ENCODE measurements at places on chromosomes 6 and 20.

DNA sequence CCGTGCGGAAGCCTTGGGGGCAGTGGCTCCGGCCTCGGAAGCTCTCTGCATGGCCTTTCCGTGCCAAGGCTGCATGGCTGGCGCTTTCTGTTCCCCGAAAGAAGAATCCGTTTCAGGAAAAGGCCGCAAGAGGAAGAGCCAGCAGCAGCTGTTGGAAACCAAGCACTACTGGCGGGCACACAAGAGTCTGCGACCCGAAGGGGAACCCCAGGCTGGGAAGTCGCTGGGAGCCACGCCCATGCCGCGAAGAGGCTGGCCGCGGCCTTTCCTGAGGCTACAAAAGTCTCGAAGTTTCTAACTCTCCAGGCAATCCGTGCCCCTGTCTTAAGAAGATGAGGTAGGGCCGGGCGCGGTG is at the start of gene CGAS:
TSS of gene CGAS (minus strand) at position 191 of the 355 bp plus-strand sequence. CDS start at position 75, 116 bp downstream.
- peak; percentile 56 for DNase-seq

DNA sequence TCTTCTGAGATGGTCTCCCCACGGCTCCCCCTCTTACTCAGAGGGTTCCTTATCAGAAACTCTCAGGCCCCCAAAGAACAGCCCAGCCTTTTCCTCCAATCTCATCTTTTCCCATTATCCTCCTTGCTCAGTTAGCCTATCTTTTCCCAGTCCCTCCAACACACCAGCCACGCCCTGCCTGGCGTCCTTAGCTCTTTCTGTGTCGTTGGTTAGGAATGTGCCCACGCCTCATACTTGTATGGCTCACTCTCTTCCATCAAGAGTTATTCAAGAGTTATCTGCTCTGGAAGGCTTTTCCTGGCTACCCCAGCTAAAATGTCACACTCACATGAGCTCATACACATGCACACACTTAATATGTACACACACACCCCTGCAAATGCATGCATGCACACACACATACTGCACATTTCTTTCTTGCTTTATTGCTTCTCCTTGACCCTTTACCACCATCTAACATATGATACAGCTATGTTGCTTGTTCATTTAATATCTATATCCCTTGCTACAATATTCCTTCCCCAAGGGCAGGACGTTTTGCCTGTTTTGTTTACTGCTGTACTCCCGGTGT is 37.6 kb downstream of the SLC2A10 start:
- DNase-seq = no peak

DNA sequence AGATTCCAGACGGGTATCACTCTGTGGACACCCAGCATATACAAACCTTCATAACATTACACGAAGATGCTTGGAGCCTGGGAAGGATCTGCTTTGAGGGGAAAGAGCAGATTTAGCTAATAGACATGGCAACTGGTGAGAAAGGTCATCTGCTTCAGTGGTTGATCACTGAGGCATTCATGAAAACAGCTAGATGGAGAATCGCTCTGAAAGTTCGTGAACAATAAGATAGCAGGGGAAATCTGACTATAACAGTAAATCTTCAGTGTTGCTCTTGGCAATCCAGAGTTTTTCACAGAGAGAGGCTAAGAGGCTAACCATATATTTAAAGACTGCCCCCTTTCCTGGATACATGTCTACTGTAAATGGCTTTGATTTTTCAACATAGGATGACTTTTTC is 245.3 kb downstream of the FARS2 start:
- no peak for DNase-seq

DNA sequence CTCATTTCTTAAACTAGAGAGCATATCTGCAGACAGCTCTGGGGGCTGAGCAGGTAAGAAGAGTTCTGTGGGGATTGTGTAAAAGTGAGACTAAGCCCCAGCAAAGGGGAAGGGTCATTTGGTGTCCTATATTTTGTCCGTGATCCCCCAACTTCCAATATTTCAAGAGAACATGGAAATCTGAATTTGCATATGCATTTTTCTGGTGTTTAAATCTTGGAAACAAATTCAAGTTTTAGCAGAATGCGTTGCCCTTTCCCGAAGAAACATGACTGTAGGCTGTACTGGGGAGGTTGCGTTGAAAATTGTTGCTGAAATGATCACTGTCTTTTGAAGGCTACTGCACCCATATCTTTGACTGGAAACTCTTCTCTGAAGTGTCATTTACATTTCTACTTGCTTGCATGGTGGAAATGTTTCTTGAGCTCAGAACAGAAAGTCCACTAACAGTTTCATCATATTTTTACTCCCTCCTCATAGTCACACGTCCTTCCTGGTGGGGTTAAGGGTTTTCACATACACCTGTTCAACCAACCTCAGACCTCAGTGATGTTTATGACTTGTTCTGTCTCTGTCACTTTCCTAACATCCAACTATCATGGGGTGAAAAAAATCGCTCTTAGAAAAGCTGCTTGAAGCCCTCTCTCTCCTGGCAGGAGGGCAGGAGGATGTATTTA is 140.3 kb downstream of the BCAS1 start:
- no peak for DNase-seq

GRCh38 chr20:13494019-13494418 is 144.7 kb downstream of the TASP1 start:
- DNase-seq = no peak

- DNase-seq = no peak
Observed at GRCh38 chr20:32010101-32010500, at the start of gene CCM2L. CCM2L (plus strand) TSS chr20:32010438; CDS start chr20:32010455, 17 bp downstream.

GRCh38 chr6:106253172-106253571 is 72.4 kb downstream of the ATG5 start:
- no peak for DNase-seq

DNA sequence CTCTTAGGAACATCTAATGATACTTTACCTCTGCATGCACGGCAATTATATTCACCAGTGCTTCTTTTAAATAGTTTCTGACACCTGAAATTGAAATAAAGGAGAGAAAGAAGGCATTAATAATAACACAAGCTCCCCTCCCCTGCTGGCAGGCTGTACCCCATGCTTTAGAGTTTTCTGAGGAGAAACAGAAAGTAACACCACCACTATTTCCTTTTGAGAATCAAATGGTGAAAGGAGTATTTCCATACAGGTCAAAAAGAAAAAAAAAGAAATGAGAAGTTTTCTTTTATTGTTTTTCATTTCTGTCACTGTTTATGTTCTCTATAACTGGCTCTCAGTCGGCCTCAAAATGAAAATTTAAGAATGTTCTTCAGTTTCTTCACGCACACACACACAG is 108.1 kb downstream of the IRF4 start:
- no peak for DNase-seq
